ENCODE measurements at places on chromosomes 5 and 9.
A peak's percentile ranks its signal among the peaks of the same experiment; 100 is the strongest.

- no peak for DNase-seq
Observed at GRCh38 chr9:137920753-137921152, 43.2 kb downstream of the CACNA1B start.

GRCh38 chr9:34884747-34885189 is 73.3 kb upstream of the PHF24 start:
- DNase-seq, result no peak

DNA sequence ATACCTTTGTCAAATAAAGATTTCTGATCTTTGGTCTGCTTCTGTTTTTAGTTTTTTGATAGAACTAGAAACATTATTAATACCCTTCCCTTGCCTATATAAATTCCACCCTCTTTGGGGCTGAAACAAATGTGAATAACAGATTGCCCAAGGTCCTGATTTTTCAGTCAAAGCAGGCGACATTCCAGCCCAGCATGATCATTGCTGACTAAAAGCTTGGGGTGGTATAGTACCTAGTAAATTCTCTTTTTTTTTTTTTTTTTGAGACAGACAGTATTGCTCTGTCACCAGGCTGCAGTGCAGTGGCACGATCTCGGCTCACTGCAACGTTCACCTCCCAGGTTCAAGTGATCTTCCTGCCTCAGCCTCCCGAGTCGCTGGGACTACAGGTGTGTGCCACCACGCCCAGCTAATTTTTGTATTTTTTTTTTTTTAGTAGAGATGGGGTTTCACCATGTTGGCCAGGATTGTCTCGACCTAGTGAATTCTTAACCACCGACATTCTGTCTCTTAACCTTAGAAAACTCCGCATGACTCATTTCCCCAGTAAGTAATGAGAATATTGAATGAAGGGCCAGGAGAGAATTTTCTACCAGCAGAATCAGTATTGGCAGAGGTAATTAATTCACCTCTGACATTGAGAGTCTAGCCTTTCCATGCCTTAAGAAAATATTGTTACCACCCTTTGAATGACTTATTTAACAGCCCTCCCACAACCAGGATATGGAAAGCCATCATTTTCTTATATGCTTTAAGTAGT is 226.4 kb downstream of the GNA14 start:
- DNase-seq, result no peak

- DNase-seq, result no peak
Observed at GRCh38 chr5:126274076-126274762, 149.0 kb upstream of the GRAMD2B start.

DNA sequence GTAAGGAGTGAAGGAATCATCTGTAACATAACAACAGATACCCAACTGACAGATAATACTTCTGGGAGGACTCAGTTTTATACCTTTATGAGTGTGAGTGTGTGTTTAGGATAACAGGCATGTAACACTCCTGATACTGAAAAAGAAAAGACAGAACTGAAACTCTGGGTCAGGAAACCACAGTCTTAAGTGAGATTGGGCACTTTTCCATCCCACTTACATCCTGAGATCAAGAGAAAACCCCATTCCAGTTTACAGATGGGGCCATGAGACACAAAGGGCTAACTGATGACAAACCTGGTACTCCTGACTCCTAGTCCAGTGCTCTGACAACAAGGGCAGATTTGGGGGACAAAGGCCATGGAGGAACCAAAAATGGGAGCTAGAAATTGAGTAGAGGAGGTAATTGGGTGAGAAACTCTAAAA is 18.0 kb downstream of the IL5 start:
- peak; percentile 25 for DNase-seq

DNA sequence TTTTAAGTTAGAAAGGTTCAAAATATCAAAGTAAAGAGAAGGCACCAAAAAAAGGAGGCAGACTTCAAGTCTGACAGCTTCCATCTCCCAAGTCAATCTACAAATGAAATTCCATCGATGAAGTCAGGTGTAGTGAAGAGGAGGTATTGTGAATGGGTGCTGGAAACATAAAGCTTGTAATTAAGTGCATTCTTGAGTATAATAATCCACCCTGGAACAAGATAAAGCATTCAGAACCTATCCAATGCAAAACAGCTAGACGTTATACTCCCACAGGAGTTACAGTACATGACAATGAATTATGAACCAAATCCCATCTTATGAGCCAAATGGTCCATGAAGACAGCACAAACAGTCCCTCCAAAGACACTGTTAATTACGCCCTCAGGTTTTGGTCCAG is 22.3 kb downstream of the BNC2 start:
- no peak for DNase-seq

DNA sequence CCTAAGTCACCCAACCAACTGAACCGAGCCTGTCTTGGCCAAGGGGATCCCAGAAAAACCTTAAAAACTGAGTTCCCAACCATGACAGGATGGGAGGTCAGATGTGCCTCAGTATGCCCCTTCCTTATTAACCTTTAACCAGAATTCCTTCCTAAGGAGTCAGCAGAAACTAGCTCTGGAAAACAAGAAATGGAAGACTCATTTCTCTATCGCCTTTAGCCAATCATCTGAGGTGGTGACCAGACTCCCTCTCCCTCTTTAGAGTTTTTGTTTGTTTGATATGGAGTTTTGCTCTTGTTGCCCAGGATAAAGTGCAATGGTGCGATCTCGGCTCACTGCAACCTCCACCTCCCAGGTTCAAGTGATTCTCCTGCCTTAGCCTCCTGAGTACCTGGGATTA is 37.5 kb downstream of the SLC28A3 start:
- DNase-seq, result no peak

DNA sequence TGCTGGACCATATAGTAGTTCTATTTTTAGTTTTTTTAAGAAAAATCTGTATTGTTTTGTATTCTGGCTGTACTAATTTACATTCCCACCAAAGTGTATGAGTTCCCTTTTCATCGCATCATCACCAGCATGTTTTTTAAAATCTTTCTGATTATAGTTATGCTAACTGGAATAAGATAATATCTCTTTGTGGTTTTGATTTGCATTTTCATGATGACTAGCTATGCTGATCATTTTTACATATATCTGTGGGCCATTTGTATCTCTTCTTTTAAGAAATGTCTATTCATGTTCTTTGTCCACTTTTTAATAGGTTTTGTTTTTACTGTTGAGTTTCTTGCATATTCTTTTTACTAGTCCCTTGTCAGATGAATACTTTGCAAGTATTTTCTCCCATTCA is 238.0 kb downstream of the FBXO4 start:
- DNase-seq, result no peak

GRCh38 chr5:157713830-157714595 is 17.2 kb upstream of the THG1L start:
- no peak for DNase-seq

DNA sequence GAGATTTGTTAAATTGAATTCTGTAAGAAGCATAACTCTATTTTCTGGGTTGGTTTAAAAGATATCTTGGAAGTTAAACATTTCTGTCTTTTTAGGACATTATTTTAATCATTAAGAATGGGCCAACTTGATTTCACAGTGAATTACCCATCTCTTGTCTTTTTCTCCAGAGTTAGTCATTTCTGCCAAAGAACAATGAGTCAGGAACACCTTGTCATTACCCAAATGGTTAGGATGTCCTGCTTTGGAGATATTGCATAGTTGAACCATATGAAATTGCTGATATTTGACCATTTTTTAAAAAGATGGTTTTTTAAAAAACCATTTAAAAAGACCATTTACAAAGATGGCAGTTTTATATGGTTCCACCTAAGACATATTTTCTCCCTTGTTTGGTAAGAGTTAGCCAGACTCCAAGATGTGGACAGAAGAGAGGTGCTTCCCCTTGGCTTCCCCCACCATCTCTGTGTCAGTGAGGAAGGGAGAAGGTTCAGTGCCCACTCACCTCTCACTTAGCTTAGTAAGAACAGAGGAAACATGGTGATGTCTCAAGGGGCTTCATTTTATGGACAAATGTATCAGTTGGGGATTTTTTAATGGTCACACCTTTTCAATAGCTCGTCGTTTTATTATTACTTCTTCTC is 103.0 kb downstream of the PCSK1 start:
- DNase-seq, result peak; percentile 14

All from inflammatory macrophage treated with lipopolysaccharide for 1 hour (primary cell).